ENCODE measurements at places on chromosomes 2 and 18.

GRCh38 chr18:23743733-23744333, 54.6 kb downstream of the LAMA3 start:
- no peak for DNase-seq

- DNase-seq: no peak
Observed at GRCh38 chr18:41687138-41687537, 267.9 kb upstream of the PIK3C3 start.

DNA sequence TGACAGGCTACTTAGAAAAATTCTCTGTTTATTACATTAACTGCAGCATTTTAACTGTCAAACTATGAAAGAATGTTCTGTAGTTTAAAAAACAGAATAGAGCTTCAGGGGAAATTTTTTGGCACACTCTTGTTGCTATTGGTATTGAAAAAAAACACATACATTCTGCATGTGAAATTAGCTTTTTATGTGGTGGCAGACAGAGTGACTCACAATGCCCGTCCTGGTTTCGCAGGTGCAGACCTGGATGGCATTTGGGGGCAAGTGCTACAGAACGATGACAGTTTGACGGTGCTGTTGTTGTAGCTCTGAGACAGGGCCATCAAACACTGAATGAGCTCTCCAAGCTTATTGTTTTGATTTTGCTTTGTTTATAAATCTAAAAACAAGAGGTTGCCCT, 105.0 kb upstream of the MAP3K20 start:
- DNase-seq: no peak

DNA sequence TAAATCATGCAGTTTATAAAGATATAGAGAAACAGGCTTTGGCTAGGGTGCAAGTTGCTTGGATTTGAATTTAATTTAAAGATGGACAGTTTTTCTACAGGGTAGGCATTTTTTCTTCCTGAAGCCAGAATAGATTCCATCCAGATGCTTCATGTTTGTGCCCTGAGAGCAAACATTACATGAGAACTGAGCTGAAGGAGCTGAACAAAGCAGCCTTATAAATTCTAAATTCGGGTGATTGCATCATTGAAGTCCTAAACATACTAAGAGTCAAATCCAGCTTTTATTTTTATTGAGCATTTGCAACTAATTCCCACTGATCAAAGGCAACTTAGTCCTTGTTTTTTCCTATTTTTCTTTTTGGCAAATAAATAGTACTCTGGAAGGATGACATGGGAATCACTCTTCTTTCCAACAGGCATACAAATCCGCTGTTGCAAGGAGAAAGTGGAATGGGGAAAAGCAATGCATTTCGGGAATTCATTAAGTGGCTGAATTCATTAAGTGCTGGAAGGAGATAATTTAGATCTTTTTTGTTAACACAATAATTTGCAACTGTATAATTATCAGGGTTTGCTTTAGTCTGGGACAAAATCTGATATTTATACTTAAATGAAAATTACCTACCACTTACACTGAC, 828.0 kb downstream of the SLC4A3 start:
- DNase-seq: no peak

- DNase-seq: peak; percentile 25
Observed at GRCh38 chr18:34661464-34662087, 48.5 kb upstream of the DTNA start.

GRCh38 chr2:37674946-37675345, 3.5 kb upstream of the CDC42EP3 start:
- no peak for DNase-seq

DNA sequence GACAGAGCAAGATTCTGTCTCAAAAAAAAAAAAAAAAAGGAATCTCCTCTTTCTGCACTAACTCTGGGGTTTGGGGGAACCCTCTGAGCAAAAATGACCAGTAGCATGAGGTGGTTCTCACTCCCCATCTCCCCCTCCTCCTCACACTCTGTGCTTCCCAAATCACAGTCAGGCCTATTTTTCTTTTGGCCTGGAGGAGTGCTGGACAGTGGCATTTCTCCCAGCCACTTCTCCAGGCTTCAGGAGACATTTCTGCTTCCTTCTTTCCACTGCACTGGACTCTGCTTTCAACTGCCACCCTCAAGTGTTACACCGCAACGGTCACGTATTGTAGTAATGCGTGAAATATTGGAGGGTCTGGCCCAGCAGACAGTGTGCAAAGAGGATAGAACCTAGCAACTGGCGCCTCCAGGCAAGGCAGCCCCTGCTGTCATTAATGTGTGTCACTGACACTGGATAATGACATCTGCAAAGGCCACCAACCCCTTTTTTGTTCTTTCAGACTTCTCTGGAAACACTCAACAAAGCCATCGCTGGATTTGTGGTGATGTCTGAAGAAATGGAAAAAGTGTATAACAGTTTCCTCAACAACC, 68.9 kb downstream of the TRABD2A start:
- no peak for DNase-seq

DNA sequence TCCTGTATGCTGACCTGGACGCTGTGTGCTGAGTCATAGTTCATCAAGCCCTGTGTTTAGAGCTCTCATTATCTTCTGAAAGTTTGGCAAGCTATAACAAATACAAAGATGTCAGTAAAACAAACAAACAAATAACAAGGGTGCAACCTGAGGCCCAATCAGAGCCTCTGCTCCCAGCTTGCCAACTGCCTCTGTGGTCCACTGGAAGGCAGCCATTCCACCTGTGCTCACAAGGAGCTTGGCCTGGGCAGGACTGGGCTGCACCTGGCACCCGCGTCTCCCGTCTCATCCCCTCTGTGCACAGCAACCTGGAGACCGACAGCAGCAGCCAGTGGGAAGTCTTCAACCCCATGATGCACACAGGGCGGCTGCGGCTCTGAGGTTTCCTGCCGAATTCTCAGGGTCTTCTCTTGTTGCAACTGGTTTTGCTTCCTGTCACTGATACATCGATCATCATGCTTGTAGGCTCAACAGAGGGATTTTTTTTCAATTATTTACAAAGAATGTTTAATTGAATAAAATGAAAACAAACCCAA, 97.8 kb downstream of the TMEM18 start:
- no peak for DNase-seq

DNA sequence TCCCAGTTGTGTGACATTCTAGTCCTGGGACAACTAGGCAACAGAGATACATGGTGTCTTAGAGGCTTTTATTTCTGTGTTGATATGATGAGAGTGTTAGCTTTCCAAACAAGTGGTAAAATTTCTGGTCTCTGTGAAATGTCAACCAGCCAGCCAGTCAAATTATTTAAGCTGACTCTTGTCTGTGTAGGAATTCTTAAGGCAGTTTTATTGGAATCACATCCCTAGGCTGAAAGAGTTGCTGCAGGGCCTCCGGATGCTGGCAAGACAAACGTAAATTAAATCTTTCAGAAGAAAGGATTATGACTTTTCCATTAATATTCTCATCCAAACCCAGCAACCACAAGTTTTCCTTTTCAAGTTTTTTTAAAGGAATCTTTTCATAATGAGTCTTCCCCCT, 44.6 kb downstream of the SERPINB7 start:
- DNase-seq: no peak

GRCh38 chr18:51767293-51767692, 569.8 kb upstream of the MEX3C start:
- DNase-seq: no peak

DNA sequence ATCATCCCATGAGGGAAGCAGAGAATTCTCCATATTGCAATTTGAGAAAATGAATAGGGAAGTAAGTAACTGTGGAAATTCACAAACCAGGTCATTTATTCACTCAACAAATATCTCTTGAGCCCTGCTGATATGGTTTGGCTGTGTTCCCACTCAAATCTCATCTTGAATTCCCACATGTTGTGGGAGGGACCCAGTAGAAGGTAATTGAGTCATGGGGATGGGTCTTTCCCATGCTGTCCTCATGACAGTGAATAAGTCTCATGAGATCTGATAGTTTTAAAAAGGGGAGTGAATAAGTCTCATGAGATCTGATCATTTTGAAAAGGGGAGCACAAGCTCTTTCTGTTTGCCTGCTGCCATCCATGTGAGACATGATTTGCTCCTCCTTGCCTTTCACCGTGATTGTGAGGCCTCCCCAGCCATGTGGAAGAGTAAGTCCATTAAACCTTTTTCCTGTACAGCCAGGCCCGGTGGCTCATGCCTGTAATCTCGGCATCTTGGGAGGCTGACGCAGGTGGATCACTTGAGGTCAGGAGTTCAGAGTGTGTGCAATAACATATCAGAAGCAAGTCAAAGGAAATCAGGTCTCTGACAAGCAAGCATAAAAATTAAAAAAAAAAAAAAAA, 193.2 kb downstream of the NDUFA10 start:
- DNase-seq: no peak

GRCh38 chr2:14806613-14807012, 174.1 kb downstream of the LRATD1 start:
- no peak for DNase-seq

DNA sequence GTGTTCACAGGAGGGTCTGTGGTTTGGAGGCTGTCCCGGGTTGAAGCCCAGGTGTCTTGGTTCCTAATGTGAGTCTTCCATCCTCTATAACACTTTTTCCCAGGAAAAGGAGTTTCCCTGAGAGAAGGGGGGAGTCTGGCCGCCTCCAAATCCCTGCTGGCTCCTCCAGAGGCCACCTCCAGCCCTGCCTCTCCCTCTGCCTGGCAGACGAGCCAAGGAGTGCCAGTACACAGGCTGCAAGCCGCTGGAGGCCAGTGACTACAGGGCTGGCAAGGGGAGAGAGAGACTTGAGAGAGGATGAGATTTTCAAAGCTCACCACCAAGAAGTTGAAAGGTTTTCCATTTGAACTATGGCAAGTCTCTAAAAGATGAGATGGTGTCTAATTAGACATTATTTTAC, 154.2 kb upstream of the ID2 start:
- DNase-seq: no peak

DNA sequence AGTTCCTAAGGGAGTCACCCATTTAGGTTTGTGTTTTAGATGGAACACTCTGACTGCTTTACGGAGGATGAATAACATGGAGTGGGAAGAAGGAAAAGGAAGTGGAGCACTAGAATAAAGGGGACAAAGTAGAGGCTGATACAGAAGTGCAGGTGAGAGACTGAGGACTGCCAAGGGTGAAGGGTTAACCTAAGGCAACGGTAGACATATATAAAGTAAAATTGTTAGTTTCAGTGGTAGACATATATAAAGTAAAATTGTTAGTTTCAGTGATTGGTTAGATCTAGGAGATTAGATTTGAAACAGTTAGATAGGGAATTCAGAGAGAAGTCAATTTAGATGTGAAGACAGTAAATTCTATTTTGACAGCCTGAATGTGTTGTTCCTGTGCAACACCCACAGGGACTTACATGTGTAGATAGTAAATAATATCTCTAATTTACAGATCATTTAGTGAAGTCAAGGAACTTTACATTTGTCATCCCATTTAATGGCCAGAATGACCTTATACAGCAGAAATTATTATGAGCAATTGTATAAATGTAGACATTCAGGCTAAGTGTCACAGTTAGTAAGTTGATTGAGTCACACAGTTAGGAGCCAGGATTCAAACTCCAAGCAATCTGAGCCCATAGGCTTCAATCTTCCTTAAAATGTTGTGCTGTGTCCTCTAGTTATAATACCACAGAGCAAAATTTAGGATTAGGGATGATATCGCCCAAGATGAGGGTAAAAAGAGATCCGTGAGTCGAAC, 270.8 kb upstream of the UBE2E3 start:
- DNase-seq: no peak

DNA sequence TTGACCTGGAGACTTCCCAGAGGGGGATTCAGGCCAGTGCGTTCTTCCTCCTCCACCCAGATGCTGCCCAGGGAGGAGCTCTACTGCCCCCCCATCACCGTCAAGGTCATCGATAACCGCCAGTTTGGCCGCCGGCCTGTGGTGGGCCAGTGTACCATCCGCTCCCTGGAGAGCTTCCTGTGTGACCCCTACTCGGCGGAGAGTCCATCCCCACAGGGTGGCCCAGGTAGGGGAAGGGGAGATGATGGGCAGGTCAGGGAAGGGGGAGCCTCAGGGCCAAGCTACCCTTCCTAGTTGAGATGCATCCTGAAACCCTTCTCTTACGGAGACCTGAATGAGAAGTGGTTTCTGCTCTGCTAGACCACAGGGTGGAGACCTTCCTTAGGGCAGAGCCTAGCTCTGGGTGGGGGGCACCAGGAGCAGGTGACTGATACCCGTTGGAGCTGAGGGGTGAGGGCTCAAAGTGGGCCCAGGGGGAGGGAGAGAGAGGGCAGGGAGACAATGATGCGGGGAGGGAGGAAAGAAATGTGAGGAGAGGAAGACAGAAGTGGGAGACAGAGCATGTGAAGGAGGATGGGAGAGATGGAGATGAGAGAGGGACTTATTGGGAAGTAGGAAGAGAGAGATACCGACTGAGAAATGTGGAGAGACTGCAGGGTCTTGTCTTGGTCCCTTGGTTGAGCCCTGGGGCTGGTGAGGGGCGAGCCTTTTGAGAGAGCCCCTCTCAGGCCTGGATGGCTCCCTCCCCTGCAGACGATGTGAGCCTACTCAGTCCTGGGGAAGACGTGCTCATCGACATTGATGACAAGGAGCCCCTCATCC, 159.4 kb downstream of the DYSF start:
- DNase-seq: no peak

GRCh38 chr2:236526455-236527158, 43.0 kb upstream of the ACKR3 start:
- DNase-seq: no peak

GRCh38 chr2:149715005-149715592, 127.5 kb upstream of the MMADHC start:
- peak; percentile 11 for DNase-seq

- no peak for DNase-seq
Observed at GRCh38 chr18:10989486-10989885, 159.9 kb downstream of the PIEZO2 start.

DNA sequence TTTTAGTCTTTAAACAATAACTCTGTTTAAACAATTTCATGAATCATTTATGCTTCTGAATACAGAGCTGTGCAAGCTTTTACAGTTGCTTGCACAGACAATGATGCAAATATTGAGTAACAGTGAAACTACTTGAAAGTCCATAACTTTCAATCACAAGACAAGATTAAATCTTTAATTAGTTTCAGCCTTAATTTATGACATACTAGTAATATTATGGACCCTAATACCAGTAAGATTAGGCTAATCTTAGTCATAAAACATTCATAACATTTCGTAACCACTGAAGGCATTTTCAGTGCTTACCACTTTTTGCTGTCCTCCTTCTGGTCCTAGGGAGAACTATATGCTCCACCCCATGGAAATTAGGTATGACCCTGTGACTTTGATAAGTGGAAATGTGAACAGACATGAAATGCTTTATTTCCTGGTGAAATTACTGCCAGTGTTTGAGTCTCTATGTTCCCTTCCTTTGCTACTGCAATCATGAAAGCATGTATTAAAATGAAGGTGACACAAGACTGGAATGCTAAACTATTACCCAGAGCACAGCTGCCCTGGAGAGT, 1.8 kb upstream of the COBLL1 start:
- DNase-seq: peak; percentile 31
